ENCODE measurements at places on chromosomes 2 and 18. TPM values are rescaled to one million over a fixed set of nuclear protein-coding genes. Genes with fewer than 3 reads are reported as not detected.

DNA sequence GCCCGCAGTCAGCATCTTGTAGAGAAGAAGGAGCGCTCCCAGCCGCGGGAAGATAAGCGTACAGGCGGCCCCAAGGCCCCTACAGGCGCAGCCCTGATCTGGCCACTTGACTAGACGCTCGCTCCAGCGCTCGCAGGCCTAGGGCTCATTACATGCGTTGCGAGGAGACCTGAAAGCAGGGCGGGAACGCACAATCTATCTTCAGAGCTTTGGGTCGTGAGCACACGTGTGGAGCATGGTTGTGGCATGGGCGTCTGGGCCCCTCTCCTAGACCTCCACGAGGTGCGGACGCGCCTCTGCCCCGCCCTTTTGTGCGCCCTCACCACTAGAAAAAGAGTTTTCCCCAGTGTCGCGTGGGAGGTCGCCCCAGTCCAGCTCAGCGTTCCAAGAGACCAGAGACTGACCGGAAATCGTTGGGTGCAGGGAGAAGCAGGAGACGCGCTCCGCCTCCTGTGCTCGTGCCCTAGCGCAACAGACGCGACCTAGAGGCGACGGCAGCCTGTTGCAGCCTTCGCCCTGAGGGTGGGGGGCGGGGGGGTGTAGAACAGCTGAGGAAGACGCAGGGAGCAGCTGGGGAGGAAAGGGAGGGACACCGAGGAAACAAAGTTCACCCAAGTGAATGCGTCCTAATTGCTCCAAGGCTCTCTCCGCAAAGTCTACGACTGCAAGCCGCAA lies 12.6 kb downstream of the NR4A2 start:
- DNase-seq, result peak; percentile 79
- H3K4me1 ChIP-seq, result no peaks in the 10 kb centered on the region
- H3K27me3 ChIP-seq, result peaks cover 4% of the 10 kb centered on the region
- peak overlapping the region; percentile 54 for H3K4me3 ChIP-seq

DNA sequence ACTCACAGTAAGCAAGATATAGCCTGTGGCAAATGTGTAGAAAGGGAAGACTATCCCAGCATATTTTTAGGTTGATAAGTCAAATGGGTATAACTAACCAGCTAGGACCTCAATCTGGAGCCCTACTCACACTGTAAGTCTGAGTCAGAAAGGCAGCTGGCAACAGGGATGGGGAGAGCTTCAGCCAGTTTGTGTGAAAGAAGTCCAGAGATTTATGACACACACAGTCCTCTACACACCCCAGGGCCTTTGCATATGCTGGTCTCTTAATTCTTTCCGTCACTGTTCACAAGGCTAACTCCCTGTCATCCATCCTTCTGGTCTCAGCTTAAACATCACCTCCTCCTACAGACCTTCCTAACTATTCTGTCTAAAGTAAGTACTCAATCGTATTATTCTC lies 5.9 kb upstream of the TCF4 start:
- no peak overlapping the region for H3K27ac ChIP-seq
- DNase-seq, result no peak
- no peak overlapping the region for H3K4me3 ChIP-seq
- H3K36me3 ChIP-seq, result no peaks in the 10 kb centered on the region

GRCh38 chr2:9189901-9190300 lies 16.7 kb upstream of the ASAP2 start:
- H3K4me3 ChIP-seq, result no peak overlapping the region
- no peaks in the 10 kb centered on the region for H3K27me3 ChIP-seq
- no peak overlapping the region for H3K27ac ChIP-seq

DNA sequence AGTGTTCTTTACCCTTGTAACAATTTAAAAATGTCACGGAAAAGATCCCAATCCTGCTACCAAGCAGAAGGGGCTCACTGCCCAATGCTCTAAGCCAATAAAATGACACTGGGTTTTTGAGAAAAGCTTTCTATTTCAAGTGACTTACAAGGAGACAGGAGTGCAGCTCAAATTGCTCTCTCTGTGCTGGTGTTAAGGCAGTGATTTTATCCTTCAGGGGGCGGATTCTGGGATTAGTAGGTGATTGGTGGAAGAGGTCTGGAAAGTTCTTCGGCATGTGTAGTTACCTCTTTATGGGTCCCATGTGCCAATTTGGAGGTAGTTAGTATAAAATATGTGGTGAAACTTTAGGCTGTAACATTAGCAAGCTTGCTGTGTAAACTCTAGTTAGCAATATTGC lies 27.4 kb upstream of the MCM6 start:
- no peaks in the 10 kb centered on the region for H3K4me1 ChIP-seq
- no peak overlapping the region for H3K27ac ChIP-seq
- no peak overlapping the region for H3K4me3 ChIP-seq
- peaks cover 19% of the 10 kb centered on the region for H3K36me3 ChIP-seq

NEU2 gene
- total RNA-seq, result not detected

TSPYL6 gene
- not detected for total RNA-seq

GRCh38 chr18:22434973-22435608 lies 17.4 kb upstream of the CTAGE1 start:
- no peaks in the 10 kb centered on the region for H3K27me3 ChIP-seq
- no peak overlapping the region for H3K27ac ChIP-seq
- DNase-seq, result no peak
- H3K36me3 ChIP-seq, result no peaks in the 10 kb centered on the region
- no peaks in the 10 kb centered on the region for H3K4me1 ChIP-seq
- no peak overlapping the region for H3K4me3 ChIP-seq

SLC23A3 gene
- 0.62 TPM for total RNA-seq

DNA sequence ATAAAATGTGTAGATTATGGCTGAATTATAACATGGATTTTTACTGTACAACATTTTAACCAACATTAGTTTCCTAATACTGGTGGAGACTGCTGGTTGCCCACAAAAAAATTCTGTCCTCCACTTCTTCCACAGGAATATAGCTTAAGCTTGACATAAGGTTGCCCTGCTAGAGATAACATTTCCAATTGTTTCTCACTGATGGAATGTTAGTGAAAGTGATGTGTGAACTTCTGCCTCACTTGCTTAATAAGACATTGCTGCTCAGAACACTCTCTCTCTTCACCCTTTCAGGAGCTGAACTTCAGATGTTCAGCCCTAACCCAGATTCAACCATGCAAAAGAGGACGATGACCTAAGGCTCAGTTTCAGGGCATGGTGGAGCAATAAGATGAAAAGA lies 2.7 kb upstream of the SGPP2 start:
- H3K4me1 ChIP-seq, result no peaks in the 10 kb centered on the region
- H3K27me3 ChIP-seq, result peaks cover 11% of the 10 kb centered on the region
- DNase-seq, result no peak
- H3K27ac ChIP-seq, result no peak overlapping the region
- no peak overlapping the region for H3K4me3 ChIP-seq
- no peaks in the 10 kb centered on the region for H3K36me3 ChIP-seq

GRCh38 chr18:42574871-42575270 lies 540.6 kb downstream of the RIT2 start:
- H3K4me1 ChIP-seq, result no peaks in the 10 kb centered on the region
- no peaks in the 10 kb centered on the region for H3K36me3 ChIP-seq
- H3K4me3 ChIP-seq, result no peak overlapping the region
- no peak overlapping the region for H3K27ac ChIP-seq
- no peak for DNase-seq

GALNT5 gene
- not detected for total RNA-seq

DNA sequence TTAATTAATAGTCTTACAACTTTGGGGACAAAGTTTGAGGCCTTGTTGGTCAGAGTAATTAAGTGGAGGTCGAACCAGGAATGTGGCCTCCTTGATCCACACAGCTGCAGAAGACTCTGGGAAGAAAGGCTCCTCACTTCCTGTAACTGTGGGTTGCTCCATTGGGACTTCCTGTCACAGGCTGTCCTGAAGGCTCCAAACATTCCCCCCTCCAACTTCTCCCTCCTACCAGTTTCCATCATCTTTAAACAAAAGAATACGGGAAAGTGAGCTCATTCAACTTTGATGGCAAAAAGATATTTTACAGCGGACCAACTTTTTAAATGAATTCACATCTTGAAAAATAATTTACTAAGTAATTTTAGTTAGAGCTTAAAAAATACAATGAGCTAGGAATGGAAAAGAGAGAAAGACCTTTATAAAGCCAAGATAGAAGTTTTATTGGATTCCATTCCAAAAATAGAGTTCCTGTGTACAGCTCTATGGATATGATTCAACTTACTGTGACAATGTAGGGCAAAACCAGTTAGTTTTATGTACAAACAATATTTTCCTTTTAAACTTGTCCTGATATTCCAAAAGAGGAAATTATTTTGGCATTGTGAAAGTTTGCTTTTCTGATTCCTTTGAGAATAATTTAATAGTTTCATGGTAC lies 212.0 kb upstream of the NABP1 start:
- DNase-seq, result no peak
- no peaks in the 10 kb centered on the region for H3K36me3 ChIP-seq
- H3K4me1 ChIP-seq, result no peaks in the 10 kb centered on the region

DNA sequence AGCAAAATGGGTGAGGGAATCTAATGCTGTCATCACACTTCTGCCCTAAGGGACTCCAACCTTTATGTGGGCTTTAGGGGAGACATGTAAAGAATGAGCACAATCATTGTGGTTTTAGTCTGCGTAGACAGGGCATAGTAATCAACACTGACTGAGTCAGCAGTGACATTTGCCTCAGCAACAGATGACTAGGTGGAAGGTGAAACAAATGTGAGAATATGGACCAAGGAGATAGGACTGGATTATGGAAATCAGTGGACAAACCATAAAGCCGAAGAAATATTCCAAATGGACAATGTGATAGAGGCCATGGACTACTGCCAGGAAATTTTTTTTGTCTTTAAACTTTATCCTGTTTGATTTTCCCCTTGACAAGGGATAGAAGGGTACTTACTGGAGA lies 83.9 kb downstream of the PDK1 start:
- no peak for DNase-seq
- H3K27me3 ChIP-seq, result no peaks in the 10 kb centered on the region
- H3K4me1 ChIP-seq, result no peaks in the 10 kb centered on the region
- no peak overlapping the region for H3K4me3 ChIP-seq

GRCh38 chr18:74573053-74573452 lies 24.6 kb upstream of the ZNF407 start:
- no peaks in the 10 kb centered on the region for H3K4me1 ChIP-seq
- H3K27me3 ChIP-seq, result no peaks in the 10 kb centered on the region
- no peaks in the 10 kb centered on the region for H3K36me3 ChIP-seq
- H3K27ac ChIP-seq, result no peak overlapping the region
- no peak overlapping the region for H3K4me3 ChIP-seq

Data from right lobe of liver (tissue), 6 donors.